ENCODE measurements at places on chromosomes 1 and 21. TPM values are rescaled to one million over a fixed set of nuclear protein-coding genes. Genes with fewer than 3 reads are reported as not detected.

PCBP3 gene
- total RNA-seq = 6.9 TPM

RBM11 gene
- total RNA-seq = 0.50 TPM

GRCh38 chr1:87045761-87046304, 131.4 kb downstream of the HS2ST1 start:
- DNase-seq = peak; percentile 52

DNA sequence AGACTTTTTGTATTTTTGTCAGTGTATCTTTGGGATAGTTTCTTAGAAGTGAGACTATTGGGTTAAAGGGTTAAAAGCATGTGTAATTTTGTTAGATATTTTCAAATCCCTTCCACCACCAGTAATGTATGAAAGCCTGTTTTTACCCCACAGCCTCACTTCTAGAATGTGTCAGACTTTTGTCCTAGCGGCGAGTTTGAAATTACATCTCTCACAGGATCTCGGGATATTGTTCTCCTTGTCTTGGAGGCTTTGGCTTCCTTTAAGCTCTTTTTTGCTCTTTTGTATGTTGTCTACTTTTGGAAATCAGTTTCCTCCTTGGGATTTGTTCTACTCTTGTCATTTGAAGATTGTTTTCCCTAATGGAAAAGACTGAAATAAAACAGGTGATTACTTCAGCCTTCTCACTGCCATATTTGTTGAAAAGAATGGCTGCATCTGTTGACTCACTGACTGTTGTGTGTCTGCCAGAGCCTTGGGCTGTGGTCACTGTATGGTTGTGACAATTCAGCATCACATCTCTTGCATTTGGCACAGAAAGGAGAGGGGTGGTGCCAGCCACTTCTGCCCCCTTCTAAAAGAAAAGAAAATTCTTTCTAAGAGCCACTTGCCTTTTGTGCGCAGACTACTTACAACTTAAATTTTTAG, 22.6 kb downstream of the ST3GAL3 start:
- DNase-seq = no peak

- no peak for DNase-seq
Measured at GRCh38 chr1:211828584-211829342, 1.8 kb downstream of the LPGAT1 start.

GRCh38 chr21:36927719-36928117, 38.8 kb downstream of the HLCS start:
- DNase-seq = peak; percentile 50

RGS13 gene
- total RNA-seq = not detected

OVAAL gene
- total RNA-seq = not detected

MDM4 gene
- total RNA-seq = 74.5 TPM

DNA sequence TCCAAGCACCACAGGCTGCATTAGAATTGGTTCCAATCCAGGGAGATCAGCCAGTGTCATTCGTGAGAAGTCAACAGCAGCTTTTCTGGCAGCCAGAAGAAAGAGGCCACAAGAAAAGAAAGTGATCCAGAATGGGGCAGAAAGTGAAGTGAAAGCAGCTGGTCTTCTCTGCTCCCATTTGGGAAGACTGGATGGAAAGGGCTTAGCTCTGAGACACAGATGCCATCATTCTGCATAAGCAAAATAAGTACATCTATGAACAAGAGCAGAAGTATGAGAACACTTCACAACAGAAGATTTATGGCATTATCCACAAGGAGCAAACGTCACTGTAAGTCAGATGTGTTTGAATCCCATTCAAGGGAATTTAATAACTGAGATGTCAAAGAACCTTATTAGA, 326.5 kb upstream of the ESRRG start:
- DNase-seq = no peak

DNA sequence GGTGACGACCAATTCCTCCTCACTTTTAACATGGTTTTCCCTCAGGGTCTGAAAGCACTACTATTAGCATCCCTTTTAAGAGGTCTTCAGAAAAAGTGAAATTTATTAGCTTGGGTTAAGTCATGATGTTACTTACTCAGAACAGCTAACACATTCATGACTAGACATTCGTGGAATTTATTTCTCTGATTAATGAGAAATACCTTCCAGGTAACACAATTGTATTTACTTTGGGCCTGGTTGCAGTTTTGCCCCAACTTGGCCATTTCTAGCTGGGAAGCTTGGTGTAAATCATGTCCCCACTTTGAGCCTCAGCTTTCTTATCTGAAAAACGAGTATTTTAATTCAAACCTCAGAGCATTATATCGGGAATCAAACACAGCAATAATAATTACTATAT, 119.2 kb upstream of the SPATA6 start:
- DNase-seq = no peak

- DNase-seq = no peak
Measured at GRCh38 chr1:88376421-88376820, 307.7 kb upstream of the PKN2 start.

DNA sequence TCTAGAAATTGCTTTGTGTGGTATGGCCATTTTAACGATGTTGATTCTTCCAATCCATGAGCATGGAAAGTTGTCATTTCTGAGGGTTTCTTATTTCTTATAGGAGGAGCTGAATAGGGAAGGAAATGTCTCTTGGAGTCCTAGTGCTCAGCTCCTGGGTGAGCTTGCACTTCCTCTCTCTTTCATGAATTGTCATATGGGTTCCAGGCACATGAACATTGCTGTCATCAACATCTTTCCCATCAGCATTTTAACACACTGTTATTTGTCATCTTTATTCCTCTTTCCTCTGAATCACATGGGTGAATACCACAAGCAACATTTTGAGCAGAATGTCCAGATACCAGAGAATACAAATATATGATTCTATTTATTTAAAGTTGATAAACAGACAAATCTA, 23.4 kb downstream of the SLAMF6 start:
- DNase-seq = no peak

SLAMF8 gene
- total RNA-seq = 0.34 TPM

KRTAP10-10 gene
- not detected for total RNA-seq

DNA sequence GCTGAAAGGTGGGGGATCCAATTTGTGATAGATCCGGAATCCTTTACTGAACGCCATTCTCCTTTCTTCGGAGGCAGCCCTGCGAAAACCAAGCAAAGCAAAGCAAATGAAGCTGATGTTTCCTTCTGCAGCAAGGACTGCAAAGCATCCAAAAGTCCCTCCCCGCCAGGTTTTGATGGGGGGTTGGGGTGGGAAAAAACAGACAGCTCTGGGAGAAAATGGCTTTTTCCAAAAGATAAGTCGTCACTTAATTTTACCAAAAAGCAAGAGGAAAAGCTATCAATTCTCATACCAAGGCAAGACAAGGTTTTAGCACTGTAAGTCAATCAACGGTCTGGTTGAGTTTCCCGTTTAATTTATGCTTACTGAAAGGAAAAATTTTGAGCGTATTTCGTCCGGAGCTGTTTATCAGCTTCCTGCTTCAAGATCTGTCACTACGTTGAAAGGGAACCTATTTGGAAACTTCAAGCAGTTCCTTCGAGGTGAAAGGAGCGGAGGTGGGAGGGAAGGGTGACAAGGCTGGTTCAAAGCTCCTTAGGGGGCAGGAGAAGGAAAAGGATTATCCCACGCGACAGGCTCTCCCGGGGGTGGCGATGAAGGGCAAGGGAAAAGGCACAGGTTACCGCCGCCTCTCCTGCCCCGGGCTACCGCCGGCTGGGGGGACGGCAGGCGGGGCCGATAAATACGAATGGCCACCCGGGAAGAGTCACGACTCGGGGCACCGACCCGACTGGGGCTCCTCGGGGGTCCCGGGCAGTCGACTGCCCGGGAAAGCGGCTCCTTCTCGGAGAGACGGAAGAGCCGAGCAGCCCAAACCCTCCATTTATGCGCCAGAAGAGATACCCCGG, 750 bp downstream of the SYNJ1 start:
- DNase-seq = peak; percentile 31

- no peak for DNase-seq
Measured at GRCh38 chr1:53576866-53577760, 117.9 kb downstream of the DMRTB1 start.

DNA sequence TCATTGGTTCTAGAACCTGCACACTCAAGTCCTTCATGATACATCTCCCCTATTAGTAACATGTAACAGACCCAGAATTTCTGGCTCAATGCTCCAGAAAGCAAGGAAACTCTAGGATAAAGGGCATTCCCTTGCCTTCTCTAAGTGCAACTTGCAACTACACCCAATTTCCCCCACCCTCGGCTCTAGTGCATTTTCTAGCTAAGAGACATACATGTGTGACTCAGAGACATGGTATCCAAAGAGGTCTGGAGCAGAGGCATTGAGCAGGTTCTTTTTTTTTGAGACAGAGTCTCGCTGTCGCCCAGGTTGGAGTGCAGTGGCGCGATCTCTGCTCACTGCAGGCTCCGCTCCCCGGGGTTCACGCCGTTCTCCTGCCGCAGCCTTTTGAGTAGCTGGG, 132.9 kb downstream of the ZC3H11B start:
- DNase-seq = no peak

GRCh38 chr1:211965108-211965805, 70.1 kb downstream of the INTS7 start:
- no peak for DNase-seq

THEM5 gene
- total RNA-seq = not detected

EXTL1 gene
- total RNA-seq = not detected

DNA sequence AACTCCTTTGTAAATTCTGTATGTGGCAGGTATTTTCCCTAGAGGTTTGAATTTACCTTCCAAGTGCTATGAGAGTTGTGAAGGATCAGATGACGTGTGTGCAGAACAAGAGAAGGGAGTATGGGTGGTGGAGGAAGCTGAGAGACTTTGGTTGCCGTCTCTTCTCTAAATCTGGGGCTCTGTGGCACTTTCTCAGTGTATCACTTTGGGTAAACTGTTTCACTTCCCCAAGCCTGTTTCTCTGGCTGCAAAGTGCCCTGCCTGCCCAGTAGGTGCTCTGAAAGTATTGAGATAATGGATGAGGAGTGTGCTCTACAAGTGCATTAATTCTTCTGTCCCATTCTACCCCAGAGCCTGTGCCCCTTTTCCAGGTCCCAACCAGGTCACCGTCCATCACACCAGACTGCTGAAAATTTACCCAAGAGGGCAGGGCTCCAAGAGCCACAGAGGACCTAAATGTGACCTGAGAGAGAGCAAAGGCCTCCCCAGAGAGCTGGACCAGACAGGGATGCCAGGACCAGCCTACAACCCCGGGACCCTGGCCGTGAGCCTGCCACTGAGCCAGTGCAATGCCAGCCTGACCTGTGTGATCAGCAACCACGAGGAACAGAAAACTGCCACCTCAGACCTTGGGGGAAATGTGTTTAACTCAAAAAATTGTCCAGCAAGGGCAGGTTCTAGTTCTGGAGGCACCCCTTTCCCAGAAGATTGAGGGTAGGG, 131.6 kb upstream of the ETV3 start:
- DNase-seq = no peak

TCP10L gene
- total RNA-seq = 1.3 TPM

TMEM63A gene
- total RNA-seq = 32.5 TPM

GRCh38 chr1:115952547-115952946, 23.8 kb upstream of the SLC22A15 start:
- no peak for DNase-seq

Data from activated T-helper 2 cell treated with anti-CD3 and anti-CD28 coated beads, Interferon-gamma antibody, Interleukin-2, Interleukin-4, amounts not matched to agents 10 μg/mL and 5 μg/mL and 100 μg/mL, durations not matched to agents 14 hours and 24 hours and 36 hours (primary cell).